Body of pancreas (tissue), 4 donors: ENCODE measurements at places on chromosomes 13 and 19. TPM values are rescaled to one million over a fixed set of nuclear protein-coding genes. Genes with fewer than 3 reads are reported as not detected.

GRCh38 chr19:43353606-43354304 lies at the start of gene CD177:
Gene CD177, plus strand, starts transcription at chr19:43353686. Its CDS starts 29 bp downstream, at chr19:43353715.
- no peaks in the 10 kb centered on the region for H3K36me3 ChIP-seq
- H3K27me3 ChIP-seq, result no peaks in the 10 kb centered on the region
- H3K4me3 ChIP-seq, result no peak within 1 kb of the TSS
- DNase-seq, result no peak
- H3K27ac ChIP-seq, result peak within 1 kb of the TSS; percentile 3

DNA sequence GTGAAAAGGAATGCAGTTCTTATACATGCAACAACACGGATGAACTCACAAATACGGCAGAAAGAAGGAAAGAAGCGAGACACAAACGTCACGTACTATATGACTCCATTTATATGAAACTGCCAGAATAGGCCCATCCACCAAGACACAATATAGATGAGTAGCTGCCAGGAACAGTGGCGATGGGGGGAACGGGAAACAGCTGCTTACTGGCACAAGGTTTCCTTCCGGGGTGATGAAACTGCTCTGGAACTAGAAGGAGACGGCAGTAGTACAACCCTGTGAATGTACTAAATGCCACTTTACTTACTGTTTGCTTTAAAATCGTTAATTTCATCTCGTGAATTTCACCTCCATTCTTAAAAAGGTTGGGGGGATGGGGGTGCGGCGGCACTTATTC lies 28.9 kb downstream of the MLLT1 start:
- DNase-seq, result no peak
- H3K4me1 ChIP-seq, result no peaks in the 10 kb centered on the region
- H3K27ac ChIP-seq, result no peak overlapping the region
- H3K27me3 ChIP-seq, result no peaks in the 10 kb centered on the region
- H3K4me3 ChIP-seq, result no peak overlapping the region

DNA sequence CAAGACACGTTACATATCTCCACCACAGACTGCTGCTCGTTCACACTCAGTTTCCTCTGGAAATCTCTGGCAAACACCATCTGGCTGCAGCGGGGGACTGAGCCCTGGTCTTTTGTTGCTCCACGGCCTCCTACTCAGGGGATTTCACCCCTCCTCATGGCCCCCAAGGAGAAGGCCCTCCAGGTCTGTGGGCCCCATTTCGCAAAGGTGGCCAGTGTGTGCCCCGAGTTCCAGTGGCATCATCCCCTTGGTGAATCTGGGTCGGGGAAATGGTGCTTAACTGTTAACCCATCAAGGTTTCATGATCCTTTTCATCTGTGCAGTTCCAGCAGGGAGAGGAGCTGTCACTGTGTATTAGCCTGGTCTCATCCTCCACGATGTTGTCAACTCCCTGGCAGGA lies 235.4 kb upstream of the MAB21L1 start:
- DNase-seq, result no peak
- H3K27ac ChIP-seq, result no peak overlapping the region
- no peaks in the 10 kb centered on the region for H3K36me3 ChIP-seq
- no peaks in the 10 kb centered on the region for H3K27me3 ChIP-seq

Gene ZNF471
- 1.6 TPM for total RNA-seq

Gene NUP58
- total RNA-seq, result 22.7 TPM
